NCI-H226 (cell line): ENCODE measurements at places on chromosomes 12 and 14.

DNA sequence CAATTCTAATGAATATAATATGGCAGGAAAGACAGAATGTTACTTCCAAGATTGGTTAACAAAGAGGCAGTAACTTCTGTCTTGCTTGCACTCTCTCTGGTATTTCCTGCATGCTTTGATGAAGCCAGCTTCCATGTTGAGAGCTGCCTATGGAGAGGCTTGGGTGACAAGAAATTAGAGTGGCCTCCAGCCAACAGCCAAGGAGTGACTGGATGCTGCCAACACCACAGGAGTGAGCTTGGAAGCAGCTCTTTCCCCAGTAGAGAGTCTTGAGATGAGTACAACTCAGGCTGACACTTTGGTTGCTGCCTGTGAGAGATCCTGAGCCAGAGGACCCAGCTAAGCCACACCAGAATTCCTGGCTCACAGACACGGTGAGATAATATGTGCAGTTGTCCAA is 183.1 kb downstream of the RMST start:
- DNase-seq = no peak

- DNase-seq = no peak
Observed at GRCh38 chr14:50578433-50578832, 18.5 kb downstream of the ATL1 start.

GRCh38 chr12:46556105-46556559 is 183.6 kb upstream of the SLC38A2 start:
- peak; percentile 93 for DNase-seq

DNA sequence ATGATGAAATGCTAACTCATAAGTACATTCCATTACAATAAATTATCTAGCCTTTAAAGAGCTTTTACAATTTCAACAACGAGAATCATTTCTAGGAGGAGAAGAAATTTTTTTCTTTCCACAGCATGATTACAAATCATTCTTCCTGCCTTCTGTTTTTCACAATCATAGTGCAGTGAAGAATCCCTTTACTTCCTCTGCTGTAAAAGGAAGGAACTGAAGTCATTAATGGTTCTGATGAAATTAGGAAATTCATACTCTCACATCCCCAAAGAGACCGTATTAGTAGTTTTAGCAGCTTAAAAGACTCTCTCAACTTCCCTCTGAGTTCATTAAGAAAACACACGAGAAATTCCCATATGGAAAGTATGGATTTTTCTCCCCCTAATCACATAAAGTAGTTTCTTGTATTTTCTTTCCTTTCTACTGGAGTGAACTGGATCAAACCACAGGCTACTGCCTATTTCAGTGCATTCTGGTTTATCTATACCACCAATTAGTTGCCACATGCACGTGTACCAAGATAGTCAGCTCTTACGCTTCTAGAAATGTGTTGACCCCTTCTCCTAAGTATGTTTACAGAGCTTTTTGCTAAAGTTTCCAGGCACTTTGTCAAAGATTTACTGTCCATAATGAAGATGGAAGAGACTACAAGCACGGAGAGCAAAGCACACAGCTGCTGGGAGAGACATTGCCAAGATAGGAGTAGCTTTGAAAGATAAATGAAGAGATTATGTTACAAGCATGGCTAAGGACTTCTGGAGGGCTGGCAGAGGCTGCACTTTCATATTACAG is 58.9 kb upstream of the KITLG start:
- DNase-seq = peak; percentile 42

DNA sequence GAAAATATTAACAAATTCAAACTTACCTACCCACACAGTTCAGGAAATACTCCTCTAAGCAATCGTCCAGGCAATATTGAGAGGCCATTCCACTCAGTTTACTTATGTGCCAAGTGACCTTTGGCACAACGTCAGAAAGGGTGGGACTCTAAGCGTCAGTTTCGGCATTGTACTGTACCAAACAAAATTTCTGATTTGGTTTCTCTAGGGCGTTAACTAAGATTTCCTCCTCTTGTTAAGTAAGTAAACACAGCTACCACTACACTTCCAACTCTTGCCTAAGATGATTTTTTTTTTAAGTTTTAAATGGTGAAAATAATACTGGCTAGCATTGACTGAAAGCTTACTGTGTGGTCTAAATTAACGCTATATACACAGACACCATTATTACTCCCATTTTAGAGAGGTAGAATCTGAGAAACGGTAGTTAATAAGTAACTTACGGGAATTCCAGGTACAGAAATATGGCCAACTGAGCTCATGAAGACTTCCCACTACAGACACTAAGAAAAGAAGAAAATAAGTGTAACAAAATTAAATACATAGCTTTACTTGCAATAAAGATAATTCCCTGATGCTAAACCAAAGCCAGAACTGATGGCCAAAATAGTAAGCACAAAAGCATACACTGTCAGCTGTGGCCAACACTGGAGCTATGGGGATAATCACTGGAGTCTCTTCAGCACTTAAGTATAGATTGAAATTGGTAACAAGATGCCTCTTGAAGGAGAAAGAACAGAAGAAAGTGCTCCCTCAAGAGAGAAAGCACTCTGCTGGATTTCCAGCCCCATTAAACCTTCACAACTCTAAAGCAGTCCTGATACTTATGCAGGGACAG is 76.1 kb downstream of the EPS8 start:
- DNase-seq = no peak

- DNase-seq = no peak
Observed at GRCh38 chr12:108977360-108977759, 43.5 kb downstream of the SVOP start.

GRCh38 chr12:93729934-93730333 is 52.8 kb downstream of the CRADD start:
- DNase-seq = no peak

GRCh38 chr14:31261859-31262731 is 54.5 kb upstream of the HECTD1 start:
- no peak for DNase-seq

DNA sequence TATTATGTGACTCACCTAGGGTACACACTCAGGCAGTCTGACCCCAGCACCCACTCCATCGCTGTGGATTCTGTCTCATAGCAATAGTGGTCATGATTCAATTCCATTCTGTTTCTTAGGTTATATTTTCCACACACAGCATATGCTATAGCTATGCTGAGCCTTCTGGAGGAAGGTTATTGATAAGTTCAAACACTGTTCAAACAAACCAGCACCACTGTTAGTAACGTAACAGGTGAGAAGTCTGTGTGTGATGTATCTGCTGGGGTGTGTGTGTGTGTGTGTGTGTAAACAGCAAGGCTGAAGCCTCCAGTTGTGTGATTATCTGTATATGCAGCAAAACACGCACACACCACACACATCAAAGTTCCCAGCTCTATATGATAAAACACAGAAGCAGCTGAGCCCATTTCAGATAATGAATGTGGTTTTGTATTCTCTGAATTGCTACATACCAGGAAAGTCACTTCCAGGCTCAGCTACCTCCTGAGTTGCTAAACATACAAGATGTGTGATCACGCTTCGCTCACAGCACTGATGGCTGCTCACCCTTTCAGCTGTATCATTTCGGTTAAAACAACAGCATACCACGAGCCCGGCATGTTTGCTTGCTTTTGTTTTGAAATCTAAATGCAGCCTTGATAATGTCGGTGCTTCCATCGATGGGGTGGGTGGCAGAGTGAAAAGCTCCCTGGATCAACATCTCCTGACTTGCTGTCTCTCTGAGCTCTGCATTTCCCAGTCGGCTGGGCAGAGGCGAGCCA is 6.8 kb upstream of the SYNE3 start:
- DNase-seq = no peak
